Activated T-cell treated with anti-CD3 and anti-CD28 coated beads, Interleukin-2, amount 50 U/mL, for 48 hours (primary cell): ENCODE measurements at places on chromosomes 4 and X.
A peak's percentile ranks its signal among the peaks of the same experiment; 100 is the strongest.

DNA sequence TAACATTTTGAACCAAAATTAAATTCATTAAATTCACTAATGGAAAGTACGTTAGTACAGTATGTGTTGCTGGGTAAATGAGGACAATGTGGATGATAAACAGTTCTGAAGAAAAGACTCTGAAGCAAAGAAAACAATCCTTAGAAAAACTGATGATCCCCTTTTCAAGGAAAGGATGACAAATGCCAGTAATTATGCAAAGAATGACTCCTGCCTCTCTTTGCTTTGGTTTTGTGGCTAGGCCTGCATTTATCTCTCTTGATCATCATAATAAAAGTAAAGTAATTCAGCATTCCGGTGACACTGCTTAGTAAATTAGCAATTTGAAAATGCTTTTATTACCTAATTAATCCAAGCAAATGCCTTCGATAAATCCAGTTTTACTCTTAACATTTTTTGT is 652.2 kb upstream of the DIPK2B start:
- no peak for DNase-seq

- DNase-seq = no peak
Observed at GRCh38 chr4:138802499-138802898, 213.1 kb upstream of the NOCT start.

GRCh38 chr4:41134581-41134980 is 79.8 kb downstream of the APBB2 start:
- DNase-seq = no peak

- no peak for DNase-seq
Observed at GRCh38 chrX:39563178-39563577, 534.6 kb downstream of the BCOR start.

- DNase-seq = no peak
Observed at GRCh38 chrX:142060191-142060590, 144.9 kb downstream of the MAGEC2 start.

DNA sequence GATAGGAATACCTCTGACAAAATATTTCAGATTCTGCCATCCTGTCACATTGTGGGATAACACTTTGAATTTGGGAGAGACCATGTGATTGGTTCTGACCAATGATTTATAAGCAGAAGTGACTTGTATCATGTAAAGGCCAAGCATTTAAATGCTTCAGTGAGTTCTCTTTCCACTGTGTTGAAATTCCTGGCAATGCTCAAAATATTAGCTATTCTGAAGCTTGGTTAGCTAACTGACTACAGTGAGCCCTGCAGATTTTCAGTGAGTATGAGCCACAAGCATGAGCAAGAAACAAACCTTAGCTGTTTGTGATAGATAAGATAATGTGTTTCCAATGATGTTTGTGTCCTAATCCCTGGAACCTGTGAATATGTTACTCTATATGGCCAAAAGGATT is 562.8 kb upstream of the AADAT start:
- no peak for DNase-seq

DNA sequence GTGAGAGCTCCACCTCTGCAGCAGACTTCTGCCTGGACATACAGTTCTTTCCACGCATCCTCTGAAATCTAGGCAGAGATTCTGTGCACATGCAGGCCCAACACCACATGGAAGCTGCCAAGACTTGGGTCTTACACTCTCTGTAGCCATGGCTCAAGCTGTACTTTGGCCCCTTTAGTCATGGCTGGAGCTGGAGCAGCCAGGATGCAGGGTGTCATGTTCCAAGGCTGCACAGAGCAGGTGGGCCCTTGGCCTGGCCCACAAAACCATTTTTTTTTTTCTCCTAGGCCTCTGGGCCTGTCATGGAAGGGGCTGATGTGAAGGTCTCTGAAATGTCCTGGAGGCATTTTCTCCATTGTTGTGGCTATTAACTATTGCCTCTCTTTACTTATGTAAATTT is 990.5 kb upstream of the ADGRL3 start:
- no peak for DNase-seq

GRCh38 chrX:37922928-37923327 is 75.6 kb upstream of the DYNLT3 start:
- DNase-seq = no peak

DNA sequence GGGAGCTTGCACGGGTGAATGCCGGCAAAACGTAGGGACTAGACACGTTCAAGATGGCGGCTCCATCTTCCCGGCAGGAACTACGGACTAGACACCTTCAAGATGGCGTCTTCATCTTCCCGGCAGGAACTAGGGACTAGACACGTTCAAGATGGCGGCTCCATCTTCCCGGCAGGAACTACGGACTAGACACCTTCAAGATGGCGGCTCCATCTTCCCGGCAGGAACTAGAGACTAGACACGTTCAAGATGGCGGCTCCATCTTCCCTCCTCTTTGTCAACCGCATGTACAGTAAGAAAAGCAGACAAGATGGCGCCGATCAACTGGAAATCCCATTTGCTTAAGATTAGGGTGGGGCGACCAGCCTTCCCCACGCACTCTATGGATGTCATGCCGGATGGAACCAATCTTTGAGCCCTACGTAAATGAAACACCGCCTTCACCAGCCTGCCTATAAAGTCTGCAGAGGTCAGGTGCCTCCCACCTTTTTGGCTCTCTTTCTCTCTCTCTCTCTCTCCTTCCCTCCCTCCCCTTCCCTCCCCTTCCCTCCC is 222.4 kb downstream of the CRLF2 start:
- peak; percentile 83 for DNase-seq

GRCh38 chrX:100363896-100364295 is 46.2 kb downstream of the PCDH19 start:
- no peak for DNase-seq

DNA sequence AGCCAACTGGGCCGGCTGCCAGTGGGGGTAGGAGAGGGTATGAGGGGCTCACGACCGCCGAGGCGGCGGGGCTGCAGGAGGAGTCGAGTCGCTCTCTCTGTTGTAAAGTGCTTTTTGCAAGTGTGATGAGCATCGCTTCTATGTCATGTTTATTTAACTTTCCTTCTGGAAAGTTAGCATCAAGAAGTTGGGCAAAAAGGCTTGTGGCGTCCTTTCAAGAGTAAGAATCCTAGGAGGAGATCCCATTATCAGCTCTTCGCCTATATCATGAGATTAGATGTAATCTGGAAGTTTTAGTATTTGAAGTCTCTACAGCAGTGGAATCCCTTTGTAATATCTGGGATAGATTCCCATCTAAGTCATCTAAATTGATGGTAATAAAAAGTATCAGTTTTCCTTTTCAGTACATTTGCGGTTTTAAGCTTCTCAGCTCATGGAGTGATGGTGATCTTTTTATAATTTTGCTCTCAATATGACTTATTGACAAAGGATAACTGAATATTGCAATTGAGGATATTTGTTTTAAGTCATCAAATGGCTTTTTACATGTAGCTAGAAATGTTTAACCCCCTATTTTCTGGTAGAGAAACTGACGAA is 1.7 kb downstream of the GALNT7 start:
- DNase-seq = peak; percentile 53

- DNase-seq = no peak
Observed at GRCh38 chr4:116590648-116591047, 494.7 kb downstream of the TRAM1L1 start.

DNA sequence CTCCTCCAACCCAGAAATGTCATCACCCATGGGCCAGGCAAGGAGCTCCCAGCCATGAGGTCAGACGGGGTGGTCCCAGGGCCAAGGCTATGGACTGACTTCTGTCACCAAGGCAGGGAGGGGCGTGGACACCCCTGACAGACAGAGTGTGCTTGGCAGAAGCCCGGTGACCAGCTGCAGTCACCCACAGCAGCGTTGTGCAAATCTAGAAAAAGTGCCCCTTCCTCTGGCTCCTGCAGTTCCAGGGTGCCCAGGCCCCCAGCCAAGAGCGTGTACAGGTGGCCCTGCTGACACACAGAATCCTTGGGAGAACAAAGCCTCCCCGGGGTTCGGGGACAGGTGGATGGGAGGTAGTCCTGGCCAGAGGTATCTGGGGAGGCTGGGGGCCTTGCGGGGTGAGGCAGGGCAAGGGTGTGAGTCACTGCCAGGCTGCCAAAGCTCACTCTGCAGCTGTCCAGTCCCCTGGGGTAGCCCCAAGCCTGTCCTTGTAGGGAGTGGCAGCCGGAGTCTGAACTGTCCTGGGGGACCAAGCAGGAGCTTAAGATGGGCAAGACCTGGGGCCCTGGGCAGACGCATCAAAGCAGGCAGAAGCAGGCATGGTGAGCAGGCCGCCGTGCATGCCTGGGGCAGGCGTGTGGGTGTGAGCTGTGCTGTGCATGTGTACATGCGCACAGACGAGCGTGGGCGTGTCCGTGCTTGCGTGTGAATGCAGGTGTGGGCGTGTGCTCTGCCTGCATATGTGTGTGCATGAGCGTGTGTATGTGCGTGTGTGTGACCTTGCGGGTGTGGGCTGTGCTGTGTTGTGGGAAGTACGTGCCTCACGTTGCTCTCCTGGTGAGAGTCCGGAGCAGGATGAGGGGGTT is 3.3 kb downstream of the MYL5 start:
- peak; percentile 23 for DNase-seq

- DNase-seq = no peak
Observed at GRCh38 chrX:14884714-14885113, 11.5 kb downstream of the MOSPD2 start.

GRCh38 chr4:133624744-133625143 is 475.6 kb downstream of the PCDH10 start:
- DNase-seq = no peak

- DNase-seq = no peak
Observed at GRCh38 chr4:168717847-168718246, 221.0 kb downstream of the PALLD start.

DNA sequence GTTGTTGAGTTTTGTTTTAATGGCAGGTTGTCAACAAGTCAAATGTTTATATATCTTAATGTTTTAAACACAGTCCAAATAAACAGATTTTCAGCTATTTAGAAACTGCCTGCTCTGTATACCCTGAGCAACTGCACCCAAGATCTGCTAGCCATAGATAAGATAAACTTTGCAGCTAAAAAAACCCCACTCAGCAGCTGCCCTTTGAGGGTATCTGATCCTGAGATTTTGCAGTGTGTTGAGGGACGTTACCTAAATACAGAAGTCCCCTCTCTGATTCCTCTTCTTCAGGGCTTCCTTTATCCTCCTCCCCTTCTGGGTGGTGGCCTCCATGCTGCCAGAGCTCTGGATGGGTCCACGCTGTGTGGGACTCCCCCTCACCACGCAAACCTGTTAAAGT is 11.0 kb upstream of the FGG start:
- DNase-seq = no peak

GRCh38 chr4:123966990-123967769 is 570.6 kb downstream of the SPRY1 start:
- DNase-seq = no peak

GRCh38 chr4:54099287-54099747 is 646 bp upstream of the GSX2 start:
- DNase-seq = no peak

DNA sequence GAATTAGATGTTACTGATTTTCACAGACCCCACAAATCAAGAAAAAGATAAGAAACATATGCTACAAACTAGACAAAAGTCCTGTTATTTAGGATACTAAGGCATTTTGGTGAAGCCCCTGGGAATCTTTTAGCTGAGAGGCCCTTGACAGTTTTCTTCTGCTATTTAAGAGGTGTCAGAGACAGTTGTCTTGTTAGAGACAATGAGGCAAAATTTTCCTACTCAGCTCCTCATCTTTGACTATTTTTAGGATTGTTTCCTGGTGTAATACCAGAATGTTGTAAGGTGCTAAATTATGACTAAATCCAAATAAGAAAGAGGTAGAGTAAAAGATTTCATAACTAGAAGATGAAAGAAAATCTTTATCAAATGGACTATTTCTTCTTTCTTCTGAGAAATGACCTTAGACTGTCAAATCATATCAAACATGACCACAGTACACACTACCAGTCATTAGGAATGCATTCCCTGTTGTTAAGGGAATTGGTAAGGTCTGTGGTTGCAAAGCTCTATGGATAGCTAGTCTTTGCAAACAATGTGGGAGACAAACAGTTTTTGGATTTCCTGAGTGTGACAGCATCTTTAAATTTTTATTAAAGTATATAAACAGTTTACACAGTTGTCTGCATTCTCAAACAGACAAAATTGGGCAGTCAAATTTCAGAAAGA is 926.1 kb downstream of the ADGRL3 start:
- no peak for DNase-seq
